Dorsolateral prefrontal cortex (tissue), 122 donors: ENCODE measurements at places on chromosomes 11 and 22. TPM values are rescaled to one million over a fixed set of nuclear protein-coding genes. Genes with fewer than 3 reads are reported as not detected.

DNA sequence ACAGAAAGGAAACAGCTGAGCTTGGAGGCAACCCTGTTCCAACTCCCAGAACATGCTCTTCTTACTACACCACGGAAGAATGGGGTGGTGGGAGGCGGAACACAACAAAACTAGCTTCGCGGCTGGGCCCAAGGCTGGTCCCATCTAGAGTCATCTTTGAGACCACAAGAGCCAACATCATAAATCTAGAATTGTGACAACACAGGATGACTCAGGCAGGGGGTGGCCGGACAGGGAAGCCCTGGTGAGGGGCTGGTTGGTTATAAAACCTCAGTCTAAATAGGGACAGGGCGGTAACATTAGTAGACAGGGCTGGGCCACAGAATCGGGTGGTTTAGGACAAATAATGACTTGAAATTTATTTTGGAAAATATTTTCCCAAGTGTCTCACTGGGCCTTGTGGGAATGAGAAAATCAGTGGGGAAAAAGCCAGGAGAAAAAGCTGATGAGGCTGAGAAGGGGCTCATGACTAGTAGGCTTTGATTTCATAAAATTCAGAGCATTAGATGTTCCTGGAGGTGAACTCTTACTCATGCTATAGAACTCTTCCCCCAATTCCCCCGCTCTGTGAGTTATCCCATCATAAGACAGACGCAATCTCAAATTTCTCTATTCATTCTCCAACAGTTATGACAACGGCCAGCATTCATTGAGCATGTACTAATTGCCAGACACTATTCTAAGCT is 151.8 kb upstream of the TIMP3 start:
- DNase-seq, result no peak

Gene OR10D3
- not detected for total RNA-seq

DNA sequence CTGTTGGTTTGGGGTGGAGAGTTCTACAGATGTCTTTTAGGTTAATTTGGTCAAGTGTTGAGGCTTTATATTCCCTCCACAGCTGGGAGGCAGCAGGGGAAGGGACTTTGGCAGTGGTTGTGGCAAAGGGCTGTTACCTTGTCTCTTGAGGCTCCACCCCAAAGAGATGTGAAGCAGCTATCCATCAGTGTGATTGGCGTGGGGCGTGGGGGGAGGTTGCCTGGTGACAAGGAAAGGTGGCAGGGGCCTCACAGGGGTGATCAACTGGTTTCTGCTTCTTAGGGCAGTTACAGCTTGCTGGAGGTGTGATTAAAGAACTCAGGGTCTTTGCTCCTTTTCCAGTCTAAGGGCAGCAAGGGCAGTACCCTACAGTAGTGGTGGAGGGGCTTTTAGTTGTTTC is 59.3 kb downstream of the FANCF start:
- DNase-seq, result no peak

Gene FAT3
- 117 TPM for total RNA-seq

- DNase-seq, result no peak
Observed at GRCh38 chr11:13053255-13053917, 44.3 kb downstream of the RASSF10 start.

- DNase-seq, result no peak
Observed at GRCh38 chr11:126138636-126139035, 72.8 kb downstream of the RPUSD4 start.

Gene GAL3ST3
- 7.8 TPM for total RNA-seq

DNA sequence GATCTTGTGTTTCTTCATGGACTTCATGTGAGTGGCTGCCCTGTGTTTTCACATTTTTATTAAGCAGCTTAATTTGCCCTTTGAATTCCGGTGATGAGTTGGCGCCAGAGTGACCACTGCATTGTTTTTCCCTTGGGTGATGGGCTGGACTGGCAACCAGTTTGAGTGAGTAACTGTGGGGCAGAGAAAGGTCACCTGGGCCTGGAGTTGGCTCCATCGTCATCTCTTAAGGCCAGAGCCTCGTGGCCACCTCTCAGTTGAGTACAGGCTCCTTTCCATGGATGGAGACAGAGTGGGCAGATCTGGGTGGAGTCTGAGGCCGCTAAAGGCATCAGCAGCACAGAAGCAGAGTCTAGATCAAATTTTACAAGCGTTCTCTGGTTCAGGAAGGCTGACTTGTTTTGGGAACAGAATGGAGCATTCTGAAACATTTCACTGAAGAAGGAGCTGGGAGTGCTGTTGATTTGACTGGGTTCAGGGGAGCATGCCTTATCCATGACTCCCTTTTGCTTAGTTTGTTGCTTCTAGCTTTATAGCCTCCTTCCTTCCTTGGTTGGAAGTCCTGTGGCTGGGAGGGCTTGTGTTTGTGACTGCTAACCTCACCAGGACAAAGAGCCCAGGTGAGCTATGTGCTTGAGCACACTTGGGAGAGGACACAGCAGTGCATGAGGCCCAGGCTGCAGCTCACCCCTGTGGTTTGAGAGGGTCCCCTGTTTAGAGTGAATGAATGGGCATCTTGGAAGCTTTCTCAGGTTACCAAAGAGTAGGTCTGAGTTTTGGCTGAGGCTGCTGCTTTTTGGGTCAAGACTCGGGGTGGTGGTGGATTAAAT is 7.8 kb downstream of the BCR start:
- no peak for DNase-seq

Gene PRR33
- total RNA-seq, result not detected

Gene TUBA8
- 52.1 TPM for total RNA-seq

GRCh38 chr11:121352251-121352891 is 59.8 kb downstream of the SC5D start:
- DNase-seq, result peak; percentile 38

DNA sequence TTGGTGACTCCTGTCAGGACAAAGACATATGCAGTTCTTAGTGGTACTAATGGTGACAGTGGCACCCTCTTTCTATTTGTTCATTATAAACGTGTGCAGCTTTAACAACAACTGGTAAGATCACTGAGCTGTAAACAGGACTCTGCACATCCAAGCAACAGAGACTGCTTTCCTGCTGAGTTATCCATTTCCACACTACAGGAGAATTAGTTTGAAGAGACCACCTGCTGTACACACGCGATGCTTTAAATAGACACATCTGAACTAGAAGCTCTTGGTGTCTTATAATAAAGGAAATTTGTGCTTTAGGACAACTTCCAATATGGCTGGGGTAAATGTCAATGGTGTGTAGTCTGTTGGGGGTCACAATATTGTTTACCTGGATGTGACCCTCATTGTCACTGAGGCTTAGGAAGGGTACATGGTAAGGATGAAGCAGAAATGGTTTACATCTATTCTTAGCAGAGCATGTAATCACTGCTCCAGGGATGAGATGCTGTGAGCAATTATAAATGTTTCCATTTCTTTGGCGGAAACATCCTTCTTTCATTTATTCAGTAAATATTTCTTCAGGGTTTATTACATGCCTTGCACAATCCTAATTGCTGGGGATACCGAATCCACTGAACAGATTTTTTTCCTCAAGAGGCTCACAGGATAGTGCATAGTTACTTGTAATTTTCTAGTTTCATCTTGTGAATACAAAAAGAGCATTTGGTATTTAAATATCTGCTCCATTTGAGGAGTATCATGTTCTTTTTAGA is 354.0 kb upstream of the CCDC90B start:
- no peak for DNase-seq

Gene PC
- total RNA-seq, result 110 TPM

DNA sequence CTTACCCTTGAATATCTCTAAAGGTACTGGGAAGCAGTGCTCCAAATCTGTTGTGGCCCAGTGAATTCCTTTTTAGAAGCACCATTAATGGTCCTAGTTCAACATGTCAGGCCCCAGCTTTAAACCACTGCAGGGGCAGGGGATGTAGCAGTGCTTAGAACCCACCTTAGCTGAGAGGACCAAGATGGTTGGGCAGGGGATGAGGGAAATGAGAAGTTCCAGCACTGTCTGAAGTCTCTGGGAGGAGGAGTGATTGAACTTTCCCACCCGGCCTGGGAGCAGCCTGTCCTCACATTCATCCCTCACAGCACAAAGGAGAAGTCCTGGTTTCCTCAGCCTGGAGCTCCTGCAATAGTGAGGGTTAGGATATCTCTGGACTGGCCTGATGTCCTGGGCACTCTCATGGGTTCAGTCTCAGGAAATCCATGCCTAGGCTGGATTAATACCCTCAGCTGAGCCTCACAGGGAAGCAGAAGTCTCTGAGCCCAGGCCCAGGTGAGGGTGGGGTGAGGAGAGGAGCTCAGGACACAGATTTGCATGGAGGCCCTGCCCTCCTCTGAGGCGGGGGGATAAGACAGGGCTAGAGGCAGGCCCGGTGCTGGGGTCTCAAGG is 28.6 kb upstream of the PRAME start:
- no peak for DNase-seq

Gene SLC43A3
- total RNA-seq, result 6.4 TPM

DNA sequence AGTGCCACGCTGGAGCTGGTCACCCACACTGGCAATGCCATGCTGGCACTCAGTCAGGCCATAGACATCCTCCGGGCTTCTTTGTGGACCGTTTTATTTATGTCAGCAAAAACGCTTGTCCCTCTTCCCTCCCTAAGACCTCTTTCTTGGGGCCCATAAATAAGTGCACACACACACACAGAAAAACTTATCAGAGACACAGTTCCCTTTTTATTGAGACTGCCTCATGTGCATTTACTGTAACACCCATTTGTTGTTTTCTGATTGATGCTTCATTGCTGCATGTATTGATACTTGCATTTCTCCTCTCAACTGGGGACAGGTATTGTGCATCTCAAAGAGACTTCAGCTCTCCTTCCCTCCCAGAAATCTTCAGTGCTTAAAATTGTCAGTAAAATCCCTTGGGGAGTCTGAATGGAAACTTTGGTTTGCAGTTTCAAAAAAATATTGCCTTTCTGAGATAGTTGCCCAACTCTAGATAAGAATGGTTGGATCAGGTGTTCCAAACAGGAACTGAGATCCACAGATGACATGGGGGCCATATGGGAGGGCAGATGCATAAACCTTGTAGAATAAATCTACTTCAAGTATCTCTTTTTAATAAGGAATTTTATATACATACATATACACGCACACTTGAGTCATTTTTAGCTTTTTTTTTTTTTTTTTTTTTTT is 50.9 kb downstream of the PPP2R1B start:
- no peak for DNase-seq

DNA sequence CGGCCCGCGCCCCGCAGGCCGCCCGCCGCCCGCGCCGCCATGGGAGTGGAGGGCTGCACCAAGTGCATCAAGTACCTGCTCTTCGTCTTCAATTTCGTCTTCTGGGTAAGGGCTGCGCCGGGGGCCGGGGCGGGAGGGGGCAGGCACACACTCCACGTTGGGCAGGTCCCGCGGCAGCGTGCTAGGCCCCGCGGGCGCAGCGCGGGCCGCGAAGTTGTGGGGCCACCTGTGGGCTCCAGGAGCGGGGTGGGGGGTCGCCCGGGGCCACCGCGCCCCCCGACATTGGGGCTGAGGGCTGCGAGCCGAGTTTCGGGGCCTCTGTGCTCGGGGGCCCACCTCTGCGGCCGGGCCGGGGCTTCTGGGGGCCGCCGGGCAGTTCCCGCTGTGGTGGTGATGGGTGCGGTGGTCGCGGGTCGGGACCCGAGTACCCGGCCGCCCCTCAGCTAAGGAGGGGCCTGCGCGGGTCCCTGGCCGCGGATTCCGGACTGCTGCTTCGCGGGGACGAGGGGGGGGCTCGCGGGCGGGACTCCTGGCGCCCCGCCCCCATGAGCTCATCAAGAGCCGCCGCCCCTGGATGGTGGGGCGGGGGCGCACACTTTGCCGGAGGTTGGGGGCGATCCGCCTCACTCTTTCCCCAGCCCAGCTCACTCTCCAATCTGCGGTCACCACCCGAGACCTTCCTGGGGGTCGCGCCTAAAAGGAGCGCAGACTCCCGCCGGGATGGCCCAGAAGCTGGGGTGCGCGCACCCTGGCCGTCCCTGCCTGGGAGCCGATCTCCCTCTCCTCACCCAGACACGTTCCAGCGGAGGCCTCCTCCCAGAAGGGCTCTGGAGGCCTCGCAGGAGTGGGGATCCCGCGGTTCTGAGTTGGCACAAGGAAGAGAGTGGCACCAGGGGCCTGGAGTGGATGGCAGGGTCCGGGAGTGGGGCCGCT is 667 bp downstream of the CD81 start:
- peak; percentile 58 for DNase-seq

GRCh38 chr11:36123336-36124101 is 165.7 kb downstream of the COMMD9 start:
- DNase-seq, result no peak
